ENCODE measurements at places on chromosomes 1 and 21.

- DNase-seq: no peak
Measured at GRCh38 chr21:27419153-27419552, 452.3 kb upstream of the ADAMTS5 start.

GRCh38 chr1:201361652-201362504 is 15.6 kb downstream of the TNNT2 start:
- DNase-seq: peak; percentile 24

GRCh38 chr1:46612937-46613660 is 3.5 kb downstream of the MOB3C start:
- no peak for DNase-seq

- no peak for DNase-seq
Measured at GRCh38 chr1:94143809-94144176, 22.8 kb upstream of the ABCA4 start.

DNA sequence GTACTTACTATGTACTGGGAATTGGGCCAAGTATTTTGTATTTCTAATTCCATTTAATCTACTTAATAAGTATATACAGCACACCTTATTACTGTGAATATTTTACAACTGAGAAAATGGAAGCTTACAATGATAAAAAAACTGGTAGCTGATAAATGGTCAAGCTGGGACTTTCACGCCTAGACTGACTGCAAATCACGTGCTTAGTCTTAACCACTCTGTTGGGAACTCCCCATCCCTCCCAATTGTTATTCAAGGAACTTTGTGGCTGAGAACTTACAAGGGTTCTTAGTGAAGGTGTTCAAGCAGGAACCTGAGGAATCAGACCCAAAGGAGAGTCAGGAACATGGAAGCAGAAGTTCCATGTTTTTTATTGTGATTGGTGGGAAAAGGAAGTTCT is 26.9 kb downstream of the CD84 start:
- DNase-seq: no peak

- no peak for DNase-seq
Measured at GRCh38 chr1:10777749-10778574, 18.5 kb downstream of the CASZ1 start.

GRCh38 chr1:40799351-40799867 is 15.8 kb downstream of the KCNQ4 start:
- DNase-seq: no peak

DNA sequence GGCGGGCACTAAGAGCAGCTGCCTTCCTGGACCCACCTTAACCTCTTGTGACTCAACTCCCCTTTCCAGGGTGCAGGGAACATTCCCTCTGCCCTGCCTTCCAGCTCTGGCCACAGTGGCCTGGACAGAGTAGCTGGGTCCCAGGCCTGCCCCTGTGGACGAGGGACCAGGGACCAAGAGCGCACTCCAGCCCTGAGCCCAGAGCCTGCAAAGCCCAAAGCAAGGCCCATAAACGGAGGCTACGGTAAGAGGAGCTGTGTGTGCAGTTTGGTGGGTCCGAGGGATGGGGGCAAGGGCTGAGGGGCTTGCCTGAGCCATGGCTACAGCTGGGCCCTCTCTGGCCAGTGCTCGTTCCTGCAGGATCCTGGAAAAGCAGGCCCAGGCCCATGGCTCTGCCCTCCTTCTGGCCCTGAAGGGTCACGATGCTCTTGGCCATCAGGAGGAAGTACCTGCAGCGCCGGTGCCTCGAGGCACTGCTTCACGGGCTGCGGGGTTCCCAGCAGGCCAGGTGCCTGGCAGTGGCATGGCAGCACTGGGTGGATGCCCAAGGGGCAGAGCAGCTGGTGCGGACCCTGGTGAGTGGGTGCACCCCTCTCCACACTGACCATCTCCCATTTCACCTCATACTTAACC is 17.8 kb downstream of the MTHFR start:
- no peak for DNase-seq

GRCh38 chr1:4962836-4963235 is 308.4 kb downstream of the AJAP1 start:
- DNase-seq: no peak

DNA sequence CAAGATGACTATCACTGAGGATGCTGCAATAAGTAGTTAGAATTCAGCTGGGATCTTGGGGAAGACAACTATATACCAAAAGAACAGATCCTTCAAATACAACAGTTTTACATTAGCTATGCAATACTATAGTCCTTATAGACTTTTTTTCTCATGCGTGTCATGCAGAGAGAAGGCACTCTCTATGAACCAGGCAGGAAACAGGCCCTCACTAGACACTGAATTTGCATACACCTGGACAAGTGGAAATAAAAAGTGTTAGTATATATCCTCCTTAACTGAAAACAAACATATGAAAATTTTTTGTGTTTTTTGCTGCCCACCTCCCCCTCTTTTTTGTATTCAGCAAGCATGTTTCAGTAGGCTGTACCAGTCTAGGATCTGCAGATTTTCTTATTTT is 29.9 kb downstream of the TMCO1 start:
- no peak for DNase-seq

GRCh38 chr1:28737307-28738132 is 780 bp downstream of the YTHDF2 start:
- DNase-seq: no peak

GRCh38 chr21:33059380-33059841 is 10.5 kb upstream of the OLIG1 start:
- DNase-seq: peak; percentile 94

Measured in inflammatory macrophage treated with lipopolysaccharide for 1 hour (primary cell).